ENCODE measurements at places on chromosomes 13 and 19. TPM values are rescaled to one million over a fixed set of nuclear protein-coding genes. Genes with fewer than 3 reads are reported as not detected.

DNA sequence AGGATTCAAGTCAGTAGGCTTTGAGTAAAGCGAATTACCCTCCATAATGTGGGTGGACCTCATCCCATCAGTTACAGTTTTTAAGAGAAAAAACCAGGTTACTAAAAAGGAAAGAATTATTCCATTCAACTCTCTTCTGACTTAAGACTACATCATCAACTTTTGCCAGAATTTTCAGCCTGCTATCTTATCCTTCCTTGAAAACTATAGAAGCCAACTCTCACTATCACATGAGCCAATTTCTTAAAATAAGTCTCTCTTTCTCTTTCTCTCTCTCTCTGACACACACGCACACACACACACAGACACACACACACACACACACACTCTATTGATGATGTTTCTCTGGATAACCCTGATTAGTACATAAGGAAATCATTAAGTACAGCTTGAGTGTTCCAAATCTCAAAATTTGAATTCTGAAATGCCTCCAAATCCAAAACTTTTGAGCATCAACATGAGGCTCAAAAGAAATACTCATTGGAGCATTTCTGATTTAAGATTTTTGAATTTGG lies 217.0 kb upstream of the PRR20A start:
- no peaks in the 10 kb centered on the region for H3K27me3 ChIP-seq
- H3K36me3 ChIP-seq = no peaks in the 10 kb centered on the region
- DNase-seq = no peak
- H3K27ac ChIP-seq = no peak overlapping the region
- H3K4me3 ChIP-seq = no peak overlapping the region
- H3K4me1 ChIP-seq = no peaks in the 10 kb centered on the region

- no peaks in the 10 kb centered on the region for H3K36me3 ChIP-seq
- H3K27me3 ChIP-seq = no peaks in the 10 kb centered on the region
- no peak overlapping the region for H3K27ac ChIP-seq
- DNase-seq = no peak
- H3K4me3 ChIP-seq = no peak overlapping the region
- no peaks in the 10 kb centered on the region for H3K4me1 ChIP-seq
Observed at GRCh38 chr13:45674908-45675307, 27.2 kb upstream of the CBY2 start.

- H3K36me3 ChIP-seq = no peaks in the 10 kb centered on the region
- no peak overlapping the region for H3K4me3 ChIP-seq
- no peaks in the 10 kb centered on the region for H3K27me3 ChIP-seq
- peaks cover 7% of the 10 kb centered on the region for H3K4me1 ChIP-seq
Observed at GRCh38 chr19:13729859-13730258, 34.5 kb upstream of the MRI1 start.

DNA sequence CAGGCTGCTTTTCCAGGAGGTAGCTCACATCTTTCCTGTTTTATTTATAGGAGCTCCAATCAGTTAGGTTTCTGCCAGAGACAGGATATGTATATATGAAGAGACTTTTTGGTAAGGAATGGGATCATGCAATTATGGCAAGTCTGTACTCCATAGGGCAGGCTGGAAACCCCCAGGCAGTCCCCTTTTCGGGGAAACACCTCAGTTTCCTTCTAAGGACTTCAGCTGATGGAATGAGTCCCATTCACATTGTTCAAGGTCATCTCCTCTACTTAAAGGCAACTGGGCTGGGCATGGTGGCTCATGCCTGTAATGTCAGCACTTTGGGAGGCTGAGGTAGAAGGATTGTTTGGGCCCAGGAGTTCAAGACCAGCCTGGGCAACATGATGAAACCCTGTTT lies 10.9 kb upstream of the SLC25A42 start:
- H3K27ac ChIP-seq = no peak overlapping the region
- H3K36me3 ChIP-seq = no peaks in the 10 kb centered on the region
- H3K4me1 ChIP-seq = no peaks in the 10 kb centered on the region
- H3K4me3 ChIP-seq = no peak overlapping the region

- no peak for DNase-seq
- no peaks in the 10 kb centered on the region for H3K36me3 ChIP-seq
- peak overlapping the region; percentile 57 for H3K27ac ChIP-seq
- H3K27me3 ChIP-seq = no peaks in the 10 kb centered on the region
- no peak overlapping the region for H3K4me3 ChIP-seq
- H3K4me1 ChIP-seq = no peaks in the 10 kb centered on the region
Observed at GRCh38 chr13:99280166-99280565, 22.0 kb upstream of the GPR18 start.

The PPP1R37 gene
- total RNA-seq = 50.8 TPM

The KPNA3 gene
- 35.5 TPM for total RNA-seq

GRCh38 chr13:48579165-48579918 lies 46.5 kb upstream of the RCBTB2 start:
- no peak overlapping the region for H3K4me3 ChIP-seq
- H3K36me3 ChIP-seq = no peaks in the 10 kb centered on the region
- peaks cover under 1% of the 10 kb centered on the region for H3K4me1 ChIP-seq
